ENCODE measurements at places on chromosomes 1 and 21.

DNA sequence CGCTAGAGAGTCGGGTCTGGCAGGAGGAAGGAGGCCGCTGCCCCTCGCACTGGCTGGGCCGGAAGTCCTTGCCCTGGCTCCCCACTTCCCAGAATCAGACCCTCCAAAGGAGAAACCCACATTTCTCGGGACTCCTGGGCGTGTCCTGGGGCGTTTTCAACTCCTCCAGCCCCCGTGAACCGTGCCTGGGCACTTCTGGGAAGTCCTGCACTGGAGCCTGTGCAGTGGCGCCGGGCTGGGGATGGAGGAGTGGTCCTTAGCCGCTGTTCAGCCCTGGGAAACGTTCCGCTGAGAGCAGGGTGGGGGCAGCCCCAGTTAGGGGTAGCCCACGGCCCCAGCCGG, 3.0 kb downstream of the IGSF21 start:
- no peak for DNase-seq

DNA sequence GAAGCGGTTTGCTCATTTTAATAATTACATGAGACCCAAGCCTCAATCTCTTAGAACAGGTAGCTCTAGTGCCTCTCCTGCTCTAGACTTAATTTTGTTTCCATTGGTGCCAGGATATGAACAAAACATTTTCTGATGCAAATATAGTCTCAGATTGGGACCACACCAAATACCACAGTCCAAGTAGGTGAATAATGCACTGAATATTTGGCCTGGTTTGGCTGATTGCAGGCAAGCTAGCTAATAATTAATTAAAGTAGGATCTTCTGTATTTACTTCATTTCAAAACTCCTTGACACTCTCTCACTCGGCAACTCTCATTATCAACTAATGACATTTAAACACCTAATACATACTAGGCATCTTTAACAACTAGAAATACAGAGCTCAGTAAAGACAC, 219.6 kb downstream of the LTN1 start:
- DNase-seq, result no peak

DNA sequence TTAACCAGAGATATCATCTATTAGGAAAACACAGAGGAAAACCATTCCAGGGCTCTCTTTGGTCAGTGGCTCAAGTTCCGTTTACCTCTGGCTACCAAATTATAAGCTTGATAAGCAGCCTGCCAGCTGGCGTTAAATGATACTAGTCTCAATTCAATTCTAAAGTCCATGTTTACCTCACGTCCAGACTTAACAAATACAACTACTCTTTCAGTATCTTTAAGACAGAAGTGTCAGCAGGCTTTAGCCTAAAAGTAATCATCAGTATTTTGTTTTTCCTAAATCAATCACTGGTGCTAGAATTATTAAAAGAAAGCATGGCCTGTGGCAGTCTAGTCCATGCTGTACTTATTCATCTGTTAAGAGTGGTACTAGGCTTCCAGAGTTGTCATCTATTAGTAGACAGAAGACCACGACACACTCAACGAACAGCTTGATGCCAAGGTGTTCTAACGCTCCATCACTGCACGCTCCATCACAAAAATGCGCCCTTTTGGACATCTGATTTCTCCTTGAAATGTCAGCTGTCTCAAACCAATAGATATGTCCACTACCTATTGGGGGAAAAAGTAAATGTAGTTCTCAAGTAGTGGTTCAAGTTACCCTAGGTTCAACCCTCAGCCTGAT, 1.5 kb downstream of the IVNS1ABP start:
- DNase-seq, result no peak

- DNase-seq, result peak; percentile 76
Observed at GRCh38 chr1:62725255-62725654, 37.1 kb upstream of the DOCK7 start.

GRCh38 chr1:212434992-212435391, 2.3 kb downstream of the NENF start:
- no peak for DNase-seq

DNA sequence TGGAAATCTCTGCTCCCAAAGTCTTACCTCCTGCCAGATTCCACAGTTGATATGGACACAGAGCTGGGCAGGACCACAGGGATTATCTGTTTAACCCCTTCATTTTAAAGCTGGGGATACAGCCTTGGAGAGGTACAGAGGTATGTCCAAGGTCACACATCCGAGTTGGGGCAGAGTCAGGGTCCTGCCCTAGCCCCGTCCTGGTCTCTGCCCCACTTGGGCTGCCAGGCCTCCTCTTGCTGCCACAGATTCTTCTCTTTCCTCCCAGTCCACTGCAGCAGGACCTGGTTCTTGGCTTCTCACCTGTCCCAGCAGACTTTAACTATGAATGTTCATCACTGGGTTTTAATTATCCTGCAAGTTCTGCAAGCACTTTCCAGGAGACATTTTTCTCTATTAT, 258.3 kb downstream of the MATN1 start:
- DNase-seq, result no peak

DNA sequence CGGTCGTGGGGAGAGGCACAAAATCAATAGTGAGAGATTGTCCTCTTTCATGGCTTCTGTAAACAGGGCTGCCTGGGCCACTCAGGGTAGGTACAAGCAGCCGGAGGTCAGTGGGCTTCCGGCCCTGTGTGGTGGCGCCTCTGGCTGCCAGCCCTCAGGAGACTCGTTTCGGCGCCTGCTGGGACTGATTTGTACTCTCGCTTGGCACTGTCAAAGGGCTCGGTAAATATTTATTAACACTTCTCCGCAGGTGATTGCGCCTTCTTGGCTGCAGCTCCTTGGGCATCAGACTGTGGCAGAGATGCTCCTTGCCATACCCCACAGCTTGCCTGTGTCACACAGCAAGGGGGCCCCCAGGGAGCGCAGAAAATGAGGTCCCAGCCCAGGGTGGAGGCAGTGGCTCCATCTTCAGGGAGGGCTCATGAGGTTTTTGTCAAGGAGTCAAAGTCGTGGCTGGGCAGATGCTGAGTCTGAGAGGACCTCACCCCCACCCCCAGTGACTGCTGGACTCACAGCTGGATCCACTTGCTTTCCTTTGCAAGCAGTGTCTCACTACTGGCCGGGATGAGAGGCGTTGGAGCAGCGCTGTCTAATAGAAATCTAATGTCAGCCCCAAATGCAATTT, 262.5 kb downstream of the GRIK3 start:
- DNase-seq, result no peak

DNA sequence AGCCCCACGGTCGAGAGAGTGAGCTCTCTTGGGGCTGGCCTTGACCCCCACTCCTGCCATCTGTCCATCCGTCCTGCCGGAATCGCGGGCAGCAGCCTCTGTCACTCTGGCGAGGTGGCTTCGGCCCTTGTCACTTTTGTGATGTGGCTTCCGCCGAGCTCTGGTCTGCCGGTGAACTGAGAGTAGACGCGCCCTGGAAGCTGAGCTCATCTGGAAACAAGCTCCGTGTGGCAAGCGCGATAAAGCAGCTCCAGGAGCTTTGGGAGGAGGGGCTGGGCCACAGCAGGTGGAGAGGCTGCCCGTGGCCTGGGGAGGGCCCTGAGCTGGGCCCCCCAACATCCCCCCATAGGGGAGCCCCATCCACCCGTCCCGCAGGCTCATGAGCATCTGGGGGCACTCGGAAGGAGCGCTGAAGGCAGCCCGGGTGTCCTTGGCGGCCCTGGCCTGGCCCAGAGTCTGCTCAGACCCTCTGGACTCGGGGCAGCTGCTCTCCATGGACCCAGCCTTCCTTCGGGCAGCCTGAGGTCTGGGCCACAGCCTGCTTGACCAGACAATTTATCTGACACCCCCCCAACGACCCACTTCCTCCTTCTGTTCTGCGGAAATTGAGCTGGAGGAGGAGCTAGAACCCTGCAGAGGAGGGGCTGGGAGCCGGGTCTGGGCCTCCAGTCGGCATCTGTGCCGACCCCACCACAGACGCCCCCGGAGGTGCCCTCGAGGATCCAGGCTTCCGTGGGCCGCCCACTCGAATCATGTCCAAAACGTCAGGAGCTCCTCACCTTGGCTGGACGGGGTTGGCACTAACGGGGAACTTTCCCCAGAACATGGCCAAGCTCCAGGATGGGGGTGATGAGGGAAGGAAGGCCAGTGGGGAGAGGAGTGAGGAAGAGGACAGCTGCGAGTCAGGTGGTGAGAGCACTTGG, 59.1 kb downstream of the SLC19A1 start:
- DNase-seq, result no peak

DNA sequence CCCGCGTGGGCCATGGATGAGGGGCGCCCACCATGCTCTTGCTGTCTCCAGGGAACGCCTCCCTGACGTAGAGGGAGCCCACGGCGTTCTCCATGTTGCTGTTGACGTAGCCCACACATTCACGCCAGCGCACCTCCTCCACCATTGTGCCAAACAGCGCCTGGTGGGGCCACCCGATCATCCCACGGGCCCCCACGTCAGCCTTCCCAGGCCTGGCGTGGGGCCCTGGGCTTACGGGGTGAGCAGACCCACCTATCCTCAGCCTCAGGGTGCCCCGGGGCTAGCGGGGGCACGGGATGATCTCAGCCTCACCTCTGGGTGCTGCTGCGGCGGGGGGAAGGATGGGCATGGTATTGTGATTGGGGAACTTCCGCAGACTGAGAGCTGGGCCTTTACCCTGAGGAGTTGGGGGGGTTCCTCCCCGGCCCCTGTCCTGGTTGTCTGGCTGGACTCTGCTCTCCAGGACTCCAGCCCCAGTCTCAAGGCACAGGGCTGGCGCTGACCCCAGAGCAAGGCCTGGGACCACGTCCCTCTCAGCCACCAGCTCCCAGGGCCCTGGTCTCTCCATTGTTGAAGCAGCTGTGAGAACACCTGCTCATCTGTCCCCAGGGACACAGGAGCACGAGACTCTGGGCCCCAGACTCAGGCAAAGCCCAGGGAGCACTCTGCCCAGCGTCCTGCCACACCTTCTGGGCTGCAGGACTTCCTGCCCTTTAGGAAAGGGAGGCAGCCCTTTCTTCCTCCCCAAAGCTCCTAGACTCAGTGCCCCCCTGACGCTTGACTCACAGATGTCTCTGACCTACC, 10.2 kb downstream of the PRXL2B start:
- no peak for DNase-seq

- DNase-seq, result no peak
Observed at GRCh38 chr1:211938561-211938997, 96.8 kb downstream of the INTS7 start.

- DNase-seq, result no peak
Observed at GRCh38 chr1:75171876-75172275, 37.7 kb downstream of the LHX8 start.

- no peak for DNase-seq
Observed at GRCh38 chr1:111141245-111142220, 1.5 kb downstream of the CEPT1 start.

DNA sequence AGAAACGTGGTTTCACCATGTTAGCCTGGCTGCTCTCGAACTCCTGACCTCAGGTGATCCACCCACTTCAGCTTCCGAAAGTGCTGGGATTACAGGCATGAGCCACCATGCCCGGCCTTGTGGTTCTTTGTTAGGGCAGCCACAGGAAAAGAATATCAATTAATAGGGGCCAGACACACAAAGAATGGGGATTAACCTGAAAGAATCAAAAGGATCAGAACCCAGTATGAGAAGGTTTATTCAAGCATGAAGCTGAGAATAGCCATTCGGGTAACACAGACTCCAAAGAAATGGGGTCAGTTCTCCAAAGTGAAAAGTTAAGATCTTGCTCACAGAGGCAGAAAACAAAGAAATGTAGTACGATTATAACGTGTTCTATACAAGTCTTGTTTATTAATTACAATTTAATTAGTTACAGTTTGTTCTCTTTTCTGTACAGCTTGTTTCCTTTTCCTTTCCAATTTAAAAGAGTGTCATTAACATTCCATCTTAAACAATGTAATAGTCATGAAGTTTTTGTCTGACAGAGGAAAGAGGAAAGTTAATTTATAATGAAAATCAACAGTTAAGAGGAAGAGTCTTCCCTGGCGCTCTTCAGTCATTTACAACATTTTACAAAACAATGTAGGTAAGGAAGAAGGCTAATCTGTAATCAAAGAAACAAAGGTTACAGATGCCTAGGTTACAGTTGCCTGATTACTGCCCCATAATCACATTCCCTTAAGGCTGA, 51.3 kb upstream of the SLC45A1 start:
- DNase-seq, result no peak

DNA sequence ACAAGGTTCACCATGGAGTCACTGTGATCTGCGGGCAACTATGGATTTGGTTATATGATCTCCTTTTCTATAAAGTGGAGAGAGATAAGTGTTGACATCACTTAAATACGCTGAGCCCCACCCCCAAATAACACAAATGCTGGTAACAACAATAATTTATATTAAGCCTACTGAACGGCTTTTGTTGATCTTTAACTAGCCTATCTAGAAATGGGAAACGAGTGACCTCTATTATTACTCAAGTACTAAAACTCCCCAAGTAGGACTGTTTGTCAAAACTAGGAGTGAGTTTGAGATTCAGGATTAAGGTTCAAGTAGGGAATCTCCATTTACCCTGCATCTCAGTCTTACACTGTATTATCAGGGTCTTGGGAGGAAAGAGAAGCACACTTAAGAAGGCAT, 52.2 kb downstream of the MAP3K7CL start:
- no peak for DNase-seq

GRCh38 chr21:44556879-44557278, 1.7 kb downstream of the KRTAP10-3 start:
- no peak for DNase-seq

DNA sequence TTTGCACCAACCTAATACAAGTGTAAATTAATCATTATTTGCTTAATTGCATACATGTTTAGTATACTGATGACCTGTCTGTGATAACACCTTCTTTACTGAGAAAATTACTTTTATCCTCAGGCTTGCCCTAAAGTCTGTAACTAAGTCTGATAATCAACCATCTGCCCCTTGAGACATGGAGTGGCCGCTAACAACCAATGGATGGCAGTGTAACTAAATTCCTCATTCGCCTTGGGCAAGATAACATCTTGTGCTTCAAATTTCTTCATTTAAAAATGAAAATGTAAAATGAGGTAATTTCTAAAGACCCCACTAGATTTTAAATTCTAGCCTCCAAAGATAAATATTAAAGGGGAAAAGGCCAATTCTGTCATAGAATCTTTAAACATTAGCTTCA, 85.1 kb downstream of the ENAH start:
- no peak for DNase-seq

GRCh38 chr1:57158604-57158998, 192.8 kb upstream of the C8B start:
- no peak for DNase-seq

DNA sequence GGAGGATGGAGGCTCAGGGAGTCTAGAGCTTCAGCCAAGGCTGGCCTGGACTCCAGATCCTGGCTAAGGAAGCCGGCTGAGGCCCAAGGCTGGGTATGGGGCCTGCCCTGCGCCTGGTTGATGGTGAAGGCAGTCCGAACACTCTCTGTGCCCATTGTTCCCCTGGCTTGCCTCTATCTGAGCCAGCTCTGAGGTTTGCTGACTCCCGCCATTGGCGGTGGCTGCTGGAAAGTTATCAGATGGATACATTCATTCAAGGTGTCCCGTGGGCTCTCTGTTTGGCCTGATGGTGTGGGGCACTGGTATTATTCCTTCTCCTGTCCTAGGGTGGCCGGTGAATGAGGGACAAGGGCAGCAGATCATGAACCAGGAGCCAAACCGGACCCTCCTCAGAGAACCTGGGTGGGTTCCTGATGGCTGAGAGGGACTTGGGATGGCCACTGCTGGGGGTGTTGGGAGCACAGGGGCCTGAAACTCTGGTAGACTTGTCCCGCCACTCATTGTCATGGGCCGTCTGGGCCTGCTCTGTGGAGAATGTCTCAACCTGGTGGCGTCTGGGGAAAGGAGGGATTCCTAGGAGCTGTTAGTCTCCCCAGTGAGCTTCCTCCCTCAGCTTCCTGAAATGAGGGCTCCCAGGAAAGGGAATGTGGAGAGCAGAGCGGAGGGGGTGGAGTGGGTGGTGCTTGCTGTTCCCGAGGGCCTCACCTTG, 22.2 kb downstream of the SLC26A9 start:
- DNase-seq, result no peak
